ENCODE measurements at places on chromosomes 4 and X.

DNA sequence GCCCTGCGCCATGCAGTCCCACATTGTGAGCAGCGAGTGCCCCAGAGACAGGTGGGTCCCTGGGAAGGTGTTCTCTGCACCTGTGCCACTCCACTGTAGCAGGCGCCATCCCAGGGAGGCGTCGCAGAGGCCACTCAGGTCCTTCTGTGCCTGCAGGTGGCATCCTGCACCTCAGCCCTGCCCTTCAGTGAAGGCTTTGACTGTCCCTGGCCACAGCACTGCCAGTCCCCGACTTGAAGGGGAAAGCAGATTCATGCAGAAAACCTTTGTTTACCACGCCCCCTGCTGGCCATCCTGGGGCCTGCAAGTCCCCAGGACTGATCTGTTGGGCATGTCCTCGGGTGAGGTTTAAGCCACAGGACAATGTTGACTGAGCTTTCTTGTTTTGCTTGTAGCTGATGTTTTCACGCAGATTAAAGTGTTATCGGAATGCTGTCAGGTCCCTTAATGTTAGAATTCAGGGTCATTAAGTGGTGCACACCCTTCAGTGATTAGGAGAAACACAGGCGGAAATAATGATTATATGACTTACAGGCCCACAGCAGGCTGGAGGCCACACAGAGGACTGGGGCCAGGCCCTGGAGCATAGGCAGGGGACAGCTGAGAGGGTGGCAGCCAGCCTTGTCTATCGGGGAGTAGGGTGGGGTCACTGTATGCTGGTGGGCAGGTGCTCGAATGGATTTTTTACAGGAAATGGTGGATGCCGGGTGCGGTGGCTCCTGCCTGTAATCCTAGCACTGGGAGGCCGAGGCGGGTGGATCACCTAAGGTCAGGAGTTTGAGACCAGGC is 5.0 kb downstream of the TACC3 start:
- peak; percentile 90 for DNase-seq

DNA sequence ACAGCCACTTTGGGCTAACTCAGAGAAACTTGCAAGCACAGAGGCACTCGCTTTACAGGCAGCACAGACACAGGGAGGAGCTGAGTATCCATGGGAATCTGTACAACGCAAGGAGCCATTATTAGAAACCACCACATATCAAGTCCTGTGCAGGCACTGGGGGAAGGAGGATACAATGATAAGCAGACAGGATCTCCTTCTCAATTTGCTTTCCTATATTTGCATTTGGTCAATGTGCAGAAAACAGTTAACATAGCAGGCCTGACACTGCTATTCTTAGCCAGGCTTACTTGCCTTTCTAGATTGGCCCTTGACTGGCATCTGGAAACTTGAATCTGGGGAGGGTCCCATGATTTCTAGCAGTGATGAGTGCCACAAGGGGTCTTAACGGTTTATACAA is 65.8 kb downstream of the TEC start:
- peak; percentile 98 for DNase-seq

DNA sequence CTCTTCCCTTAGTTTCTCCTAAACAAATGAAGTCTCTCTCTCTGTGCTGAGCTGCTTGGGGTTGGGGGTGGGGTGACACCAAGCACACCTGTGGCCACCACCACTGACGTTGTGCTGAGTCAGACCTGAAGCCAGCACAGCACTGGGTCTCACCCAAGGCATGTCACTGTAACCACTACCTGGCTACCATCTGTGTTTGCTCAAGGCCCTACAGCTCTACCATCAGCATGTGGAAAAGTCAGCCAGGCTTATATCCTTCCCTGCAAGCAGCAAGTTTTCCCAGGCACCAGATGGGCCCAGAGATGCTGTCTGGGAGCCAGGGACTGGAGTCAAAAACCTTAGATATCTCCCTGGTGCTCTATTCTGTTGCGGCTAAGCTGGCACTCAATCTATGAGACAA is 6.9 kb downstream of the CXCL10 start:
- DNase-seq, result no peak

- no peak for DNase-seq
Measured at GRCh38 chr4:113157086-113157857, 107.8 kb downstream of the ANK2 start.

DNA sequence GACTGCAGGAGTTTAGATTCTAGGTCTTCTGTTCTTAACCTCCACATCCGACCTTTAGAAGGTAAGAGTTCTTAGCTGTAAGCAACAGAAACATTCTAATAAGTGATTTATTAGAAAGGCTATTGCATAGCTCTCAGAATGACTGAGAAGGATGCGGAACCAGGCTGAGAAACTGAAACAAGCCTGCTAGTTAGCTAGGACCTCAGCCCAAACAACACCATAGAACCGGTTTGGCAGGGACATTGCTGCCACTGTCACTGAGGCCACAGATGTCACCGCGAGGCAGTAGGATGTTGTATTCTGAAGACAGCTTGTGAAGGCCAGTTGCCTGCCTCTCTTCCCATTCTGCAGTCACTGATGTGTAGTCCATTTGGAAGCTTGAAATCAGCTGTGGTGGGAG is 160.0 kb upstream of the ARX start:
- DNase-seq, result no peak
